HepG2 (cell line): ENCODE measurements at places on chromosomes 6 and 20. TPM values are rescaled to one million over a fixed set of nuclear protein-coding genes. Genes with fewer than 3 reads are reported as not detected.

DNA sequence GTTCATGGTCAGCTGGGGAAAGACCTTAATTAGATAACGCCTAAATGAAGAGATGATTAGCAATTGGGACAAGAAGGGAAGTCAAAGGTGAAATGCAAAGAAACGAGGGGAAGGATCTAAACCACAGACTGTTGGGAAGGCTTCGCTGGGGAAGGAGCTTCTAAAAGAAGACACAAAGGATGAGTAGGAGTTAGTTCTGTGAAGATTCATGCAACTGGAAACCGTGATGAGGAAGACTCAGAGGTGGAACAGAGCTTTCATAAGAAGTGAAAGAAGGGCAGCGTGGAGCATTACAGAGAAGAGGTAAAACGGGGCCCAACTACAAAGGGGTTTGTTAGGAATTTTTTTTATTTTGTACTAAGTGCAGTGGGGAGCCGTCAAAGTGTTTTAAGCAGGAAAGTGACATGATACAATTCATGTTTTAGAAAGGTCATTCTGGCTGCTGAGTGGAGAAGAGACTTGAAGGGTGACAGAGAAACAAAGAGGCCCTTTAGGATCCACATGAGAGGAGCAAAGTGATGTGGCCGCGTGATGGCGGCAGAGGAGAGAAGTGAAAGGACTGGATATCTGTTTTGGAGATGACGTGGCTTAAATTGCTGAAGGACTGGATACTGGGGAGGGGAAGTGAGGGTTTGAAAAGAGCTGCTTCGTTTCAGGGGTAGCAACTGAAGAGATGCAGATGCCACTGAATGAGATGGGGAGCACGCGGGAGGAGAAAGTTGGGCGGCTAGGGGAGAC lies 33.6 kb downstream of the TTI1 start:
- no peaks in the 10 kb centered on the region for H3K4me1 ChIP-seq
- no peak overlapping the region for H3K4me3 ChIP-seq
- no peak overlapping the region for H3K27ac ChIP-seq
- no peak for DNase-seq
- H3K36me3 ChIP-seq: peaks cover 58% of the 10 kb centered on the region

Gene GGTLC1
- not detected in 2 replicates for total RNA-seq

DNA sequence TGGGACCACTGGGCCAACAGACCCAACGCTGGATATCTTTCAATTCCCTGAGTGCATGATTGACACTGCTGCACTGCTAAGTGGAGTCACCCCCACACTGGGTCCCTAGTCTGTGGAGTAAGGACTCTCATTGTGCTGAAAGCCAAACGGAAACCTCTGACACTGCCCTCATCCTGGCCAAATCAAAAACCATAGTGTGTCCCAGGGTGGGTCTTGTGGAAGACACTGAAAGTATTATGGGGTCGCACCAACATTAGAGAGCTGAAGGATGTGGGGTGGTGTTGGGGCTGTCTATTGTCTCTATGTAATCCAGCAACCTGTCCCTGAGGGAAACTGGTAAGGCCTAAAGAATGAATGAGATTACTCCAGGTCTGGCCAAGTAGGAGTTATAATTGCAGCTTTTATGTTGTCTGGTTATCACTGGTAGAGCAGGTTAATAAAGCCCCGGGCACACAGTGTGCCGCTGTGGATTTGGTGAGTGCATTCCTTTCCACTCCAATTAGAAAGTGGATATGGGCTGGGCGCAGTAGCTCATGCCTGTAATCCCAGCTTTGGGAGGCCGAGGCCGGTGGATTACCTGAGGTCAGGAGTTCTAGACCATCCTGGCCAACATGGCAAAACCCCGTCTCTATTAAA lies 57.9 kb downstream of the HLA-A start:
- H3K27me3 ChIP-seq: no peaks in the 10 kb centered on the region; the same call in 2 of the 3 replicates
- no peak overlapping the region for H3K4me3 ChIP-seq
- H3K4me1 ChIP-seq: peaks cover 3% of the 10 kb centered on the region
- DNase-seq: no peak

- H3K27me3 ChIP-seq: no peaks in the 10 kb centered on the region; the same call in 2 of the 3 replicates
- DNase-seq: peak; percentile 49
- no peak overlapping the region for H3K4me3 ChIP-seq
- peaks cover 9% of the 10 kb centered on the region; the same call in 1 of the 2 replicates for H3K4me1 ChIP-seq
Observed at GRCh38 chr20:40648210-40649072, 40.6 kb downstream of the MAFB start.

GRCh38 chr6:121531658-121532169 lies 96.3 kb downstream of the GJA1 start:
- H3K27me3 ChIP-seq: no peaks in the 10 kb centered on the region
- DNase-seq: no peak

Gene JPH2
- total RNA-seq: not detected in 2 replicates

GRCh38 chr20:33229843-33230242 lies 6.0 kb upstream of the BPIFA1 start:
- H3K4me1 ChIP-seq: no peaks in the 10 kb centered on the region; the same call in 1 of the 2 replicates
- DNase-seq: peak; percentile 29
- H3K27ac ChIP-seq: no peak overlapping the region
- H3K27me3 ChIP-seq: peaks cover 5% of the 10 kb centered on the region; the same call in 1 of the 2 replicates
- no peak overlapping the region for H3K4me3 ChIP-seq

DNA sequence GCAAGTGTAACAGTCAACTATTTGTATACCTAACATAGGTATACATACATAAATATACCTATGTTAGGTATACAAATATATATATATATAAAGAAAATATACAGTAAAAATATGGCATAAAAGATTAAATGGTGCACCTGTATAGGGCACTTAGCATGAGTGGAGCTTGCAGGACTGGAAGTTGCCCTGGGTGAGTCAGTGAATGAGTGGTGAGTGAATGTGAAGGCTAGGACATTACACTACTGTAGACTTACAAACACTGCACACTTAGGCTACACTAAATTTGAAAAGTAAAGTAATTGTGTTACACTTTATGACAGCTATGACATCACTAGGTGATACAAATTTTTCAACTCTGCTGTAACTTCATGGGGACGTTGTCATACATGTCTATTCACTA lies 65.6 kb downstream of the CDC5L start:
- H3K27ac ChIP-seq: no peak overlapping the region
- peaks cover 8% of the 10 kb centered on the region; the same call in 1 of the 2 replicates for H3K4me1 ChIP-seq
- peaks cover 11% of the 10 kb centered on the region for H3K36me3 ChIP-seq
- no peak for DNase-seq
- peaks cover 1% of the 10 kb centered on the region; the same call in 1 of the 2 replicates for H3K27me3 ChIP-seq

Gene PEX7
- total RNA-seq: 0.53 and 0.88 TPM in 2 replicates

Gene TBX18
- total RNA-seq: not detected in 2 replicates

- no peaks in the 10 kb centered on the region for H3K4me1 ChIP-seq
- no peak overlapping the region for H3K27ac ChIP-seq
- no peaks in the 10 kb centered on the region for H3K36me3 ChIP-seq
- H3K27me3 ChIP-seq: no peaks in the 10 kb centered on the region
Observed at GRCh38 chr20:12166053-12166717, 248.5 kb downstream of the BTBD3 start.

DNA sequence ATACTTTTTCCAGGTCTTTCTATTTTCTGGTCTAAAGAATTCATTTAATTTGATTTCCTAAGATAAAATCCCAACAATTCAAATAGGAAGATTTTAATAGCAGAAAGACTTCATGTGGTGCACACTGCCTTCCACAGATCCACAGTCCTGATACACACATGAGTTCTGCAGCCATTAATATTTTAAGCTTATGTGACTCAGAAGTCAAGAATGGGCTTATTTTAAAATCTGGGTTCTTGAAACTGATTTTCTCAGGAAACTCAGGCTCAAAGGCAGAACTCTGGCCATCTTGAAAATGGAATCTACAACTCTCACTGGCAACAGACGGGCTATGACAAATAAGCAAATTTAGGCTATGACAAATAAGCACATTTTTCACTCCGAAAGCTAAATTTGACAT lies 88.2 kb downstream of the COL12A1 start:
- no peaks in the 10 kb centered on the region for H3K36me3 ChIP-seq
- no peaks in the 10 kb centered on the region for H3K27me3 ChIP-seq
- H3K4me1 ChIP-seq: no peaks in the 10 kb centered on the region
- no peak overlapping the region for H3K4me3 ChIP-seq
- no peak overlapping the region for H3K27ac ChIP-seq

- no peaks in the 10 kb centered on the region for H3K36me3 ChIP-seq
- H3K27me3 ChIP-seq: no peaks in the 10 kb centered on the region
- DNase-seq: no peak
- H3K4me1 ChIP-seq: peaks cover 32% of the 10 kb centered on the region
- no peak overlapping the region for H3K4me3 ChIP-seq
Observed at GRCh38 chr6:43304361-43304760, 4.3 kb downstream of the CRIP3 start.

GRCh38 chr6:28675600-28675999 lies 149.9 kb downstream of the GPX5 start:
- no peak overlapping the region for H3K4me3 ChIP-seq
- no peaks in the 10 kb centered on the region for H3K36me3 ChIP-seq
- DNase-seq: peak; percentile 69
- no peak overlapping the region for H3K27ac ChIP-seq
- H3K4me1 ChIP-seq: peaks cover 30% of the 10 kb centered on the region

DNA sequence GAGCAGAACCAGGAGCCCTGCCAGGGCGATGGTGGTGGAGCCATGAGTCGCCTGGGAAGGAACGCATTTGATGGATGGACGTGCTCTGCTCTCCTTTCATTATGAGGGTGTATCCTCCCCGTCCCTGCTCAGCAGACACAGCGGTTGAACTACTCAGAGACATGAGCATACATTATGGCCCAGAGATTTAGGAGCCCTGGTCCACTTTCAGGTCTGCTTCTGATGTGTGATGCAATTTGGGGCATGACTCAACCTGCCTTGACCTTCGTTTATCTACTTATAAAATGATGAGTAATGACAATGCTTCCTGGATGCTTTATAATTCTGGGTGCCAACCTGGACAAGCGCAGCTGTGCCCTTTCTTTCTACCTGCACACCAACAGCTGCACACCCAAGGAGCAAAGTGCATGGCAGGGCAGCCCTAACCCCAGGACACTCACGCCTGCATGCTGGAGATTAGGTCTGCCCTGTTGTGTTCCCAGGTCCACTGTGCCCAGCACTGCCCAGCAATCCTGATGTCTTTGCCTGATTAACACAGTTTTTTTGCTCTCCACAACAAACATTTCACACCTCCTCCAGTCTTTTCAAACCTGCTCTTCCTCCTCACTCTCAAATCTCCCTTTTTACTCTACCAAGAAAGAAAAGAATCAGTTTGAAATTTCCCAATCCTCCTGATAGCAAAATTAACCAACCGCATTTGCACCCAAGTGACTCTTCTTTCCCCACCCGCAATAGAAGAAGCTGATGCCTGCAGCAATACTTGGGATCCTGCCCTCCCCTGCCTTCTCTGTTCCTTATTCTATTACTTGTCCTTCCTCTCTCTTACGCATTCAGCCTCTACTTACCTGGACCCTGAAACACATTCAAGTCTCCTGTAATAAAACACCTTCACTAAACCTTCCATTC lies 81.2 kb downstream of the EZR start:
- H3K27me3 ChIP-seq: peaks cover 2% of the 10 kb centered on the region; the same call in 1 of the 2 replicates
- no peak overlapping the region for H3K4me3 ChIP-seq
- H3K4me1 ChIP-seq: no peaks in the 10 kb centered on the region
- no peak for DNase-seq
- no peak overlapping the region for H3K27ac ChIP-seq

DNA sequence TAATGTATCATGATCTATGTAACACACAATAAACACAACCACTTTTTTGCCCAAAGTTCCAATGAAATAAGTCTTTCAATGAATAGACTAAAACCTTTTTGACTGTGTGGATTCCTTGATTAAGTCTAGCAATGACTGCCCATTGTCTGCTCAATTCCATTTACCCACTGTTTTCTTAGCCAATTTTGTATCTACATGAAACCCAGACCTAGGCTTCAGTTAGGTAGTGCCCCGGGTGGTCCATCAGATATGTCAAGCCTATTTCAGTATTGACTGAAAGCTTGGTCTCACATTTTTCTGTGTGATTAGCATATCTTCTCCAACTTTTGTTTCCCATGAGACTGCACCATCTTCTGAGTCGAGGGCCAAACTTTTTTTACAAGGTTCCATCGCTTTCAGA lies 615.0 kb downstream of the C6orf118 start:
- no peak overlapping the region for H3K4me3 ChIP-seq
- H3K27me3 ChIP-seq: no peaks in the 10 kb centered on the region
- no peak overlapping the region for H3K27ac ChIP-seq

Gene OPRL1
- 0.27 and 0.35 TPM in 2 replicates for total RNA-seq

- no peak for DNase-seq
- no peaks in the 10 kb centered on the region for H3K4me1 ChIP-seq
- H3K4me3 ChIP-seq: no peak overlapping the region
- no peak overlapping the region for H3K27ac ChIP-seq
- no peaks in the 10 kb centered on the region for H3K36me3 ChIP-seq
Observed at GRCh38 chr6:106143665-106144064, 57.5 kb downstream of the PRDM1 start.

DNA sequence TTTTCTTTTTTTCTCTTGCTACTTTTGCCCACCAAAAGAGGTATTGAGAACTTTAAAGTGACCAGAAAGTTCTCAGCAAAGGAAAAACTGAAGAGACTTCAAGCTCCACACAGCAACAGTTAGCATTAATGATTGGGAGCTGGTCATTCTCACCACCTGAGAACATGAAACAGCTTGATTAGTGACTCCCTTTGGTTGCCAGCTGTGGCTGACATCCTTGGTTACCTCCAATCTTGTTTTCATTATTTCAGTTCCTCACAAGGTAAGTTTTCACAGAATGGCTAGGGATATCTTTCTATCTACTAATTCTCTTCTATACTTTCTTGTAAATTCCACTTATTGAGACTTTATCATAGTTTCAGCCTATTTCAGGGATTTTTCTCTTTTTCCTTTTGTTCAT lies 427.9 kb downstream of the QKI start:
- peaks cover 4% of the 10 kb centered on the region; the same call in 1 of the 3 replicates for H3K27me3 ChIP-seq
- no peak overlapping the region for H3K27ac ChIP-seq
- DNase-seq: no peak

GRCh38 chr6:29813809-29814208 lies 13.8 kb upstream of the HLA-G start:
- peak; percentile 17 for DNase-seq
- H3K27ac ChIP-seq: no peak overlapping the region
- H3K4me1 ChIP-seq: peaks cover 14% of the 10 kb centered on the region; the same call in 1 of the 2 replicates
- H3K27me3 ChIP-seq: peaks cover 3% of the 10 kb centered on the region; the same call in 1 of the 3 replicates
- H3K36me3 ChIP-seq: no peaks in the 10 kb centered on the region

DNA sequence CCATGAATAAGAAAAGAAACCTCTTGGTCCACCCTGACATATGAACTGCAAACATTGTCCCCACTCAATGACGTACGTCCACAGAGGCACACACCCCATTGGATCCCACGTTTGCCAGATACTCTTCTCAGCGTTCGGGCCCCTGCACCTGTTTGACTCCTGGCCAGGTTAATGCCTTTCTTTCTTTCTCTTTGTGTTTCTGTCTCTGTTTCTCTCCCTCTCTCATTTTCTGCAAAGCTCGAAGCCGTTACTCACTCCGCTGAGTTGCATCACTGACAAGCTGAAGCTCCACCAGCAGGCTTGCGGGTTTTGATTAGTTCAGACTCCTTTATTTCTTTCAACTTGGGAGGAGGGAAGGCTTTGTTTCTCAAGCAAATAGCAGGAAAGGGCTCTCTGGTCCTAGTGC lies 135.5 kb upstream of the SUPT3H start:
- no peaks in the 10 kb centered on the region for H3K4me1 ChIP-seq
- DNase-seq: no peak
- 0 out of 3 replicates have a peak, but pooled peaks cover 2% of the 10 kb centered on the region for H3K27me3 ChIP-seq
- H3K27ac ChIP-seq: no peak overlapping the region

Gene UBE2C
- total RNA-seq: 123 and 139 TPM in 2 replicates
